ENCODE measurements at places on chromosomes 16 and 17.

DNA sequence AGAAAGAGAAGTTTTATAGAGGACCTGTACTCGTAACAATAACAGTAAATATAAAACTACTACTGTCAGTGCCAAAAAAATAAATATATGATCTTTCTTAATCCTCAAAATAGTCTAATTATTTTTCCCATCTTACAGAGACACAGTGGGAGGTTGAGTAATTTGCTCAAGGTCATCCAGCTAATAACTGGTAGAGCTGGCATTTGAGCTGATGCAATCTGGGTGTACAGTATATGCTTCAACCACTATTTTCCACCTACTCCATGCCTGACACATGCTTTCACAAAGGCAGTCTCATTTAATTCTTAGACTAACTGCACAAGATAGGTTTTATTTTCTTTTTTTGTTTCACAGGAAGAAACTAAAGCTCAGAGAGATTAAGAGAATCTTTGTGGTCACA lies 33.6 kb downstream of the PIGL start:
- no peak for DNase-seq

DNA sequence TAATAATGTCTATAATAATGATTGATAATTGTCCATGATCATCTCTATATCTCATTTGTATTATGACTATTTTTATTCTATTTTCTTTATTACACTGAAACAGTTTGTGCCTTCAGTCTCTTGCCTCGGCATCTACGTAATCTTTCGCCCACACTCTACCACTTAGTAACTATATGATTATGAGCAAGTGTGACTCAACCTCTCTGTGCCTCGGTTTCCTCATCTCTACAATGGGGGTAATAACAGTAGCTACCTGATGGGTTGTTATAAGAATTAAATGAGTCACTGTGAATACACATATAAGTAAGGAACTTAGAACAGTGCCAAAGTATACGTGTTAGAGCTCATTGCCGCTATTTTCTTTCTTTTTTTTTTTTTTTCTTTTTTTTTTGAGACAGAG lies 3.7 kb upstream of the SLC16A11 start:
- DNase-seq: no peak

DNA sequence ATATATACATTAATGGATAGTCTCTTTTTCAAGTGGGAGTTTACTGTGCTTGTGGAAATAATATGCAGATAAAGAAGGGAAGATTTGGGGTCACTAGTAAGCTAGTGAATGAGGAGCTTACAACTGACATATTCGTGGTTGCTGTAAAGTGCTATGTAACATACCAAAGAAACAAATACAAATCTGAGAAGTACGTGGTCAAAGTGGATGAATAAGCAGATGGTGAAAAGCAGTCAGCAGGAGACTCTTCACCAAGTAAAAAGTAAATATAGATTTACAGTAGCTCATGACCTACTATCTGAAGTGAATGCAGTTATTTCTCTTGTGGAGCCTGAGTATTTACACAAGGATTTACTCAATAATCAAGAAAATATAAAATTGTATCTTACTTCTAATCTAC lies 136.6 kb upstream of the ELAC2 start:
- no peak for DNase-seq

GRCh38 chr16:54538276-54538675 lies 251.7 kb upstream of the IRX3 start:
- peak; percentile 24 for DNase-seq

GRCh38 chr16:67419502-67419901 lies 3.2 kb upstream of the ZDHHC1 start:
- DNase-seq: no peak

Measured in NCI-H1417 treated with DMSO at 0.1 percent for 48 hours (cell line).